ENCODE measurements at places on chromosomes 16 and 17.

- H3K27me3 ChIP-seq = peaks cover 8% of the 10 kb centered on the region
- no peak overlapping the region for H3K4me3 ChIP-seq
- peaks cover 1% of the 10 kb centered on the region for H3K4me1 ChIP-seq
Observed at GRCh38 chr17:43601280-43602039, 55.3 kb upstream of the ETV4 start.

GRCh38 chr16:19113577-19114358 lies at the start of gene ITPRIPL2:
TSS of gene ITPRIPL2 (plus strand) at chr16:19113964. CDS start at chr16:19114462, 498 bp downstream.
- peak; percentile 46 for DNase-seq
- H3K27ac ChIP-seq = peak within 1 kb of the TSS; percentile 47
- peaks cover 10% of the 10 kb centered on the region for H3K36me3 ChIP-seq
- H3K27me3 ChIP-seq = peaks cover 42% of the 10 kb centered on the region
- H3K4me1 ChIP-seq = peaks cover 23% of the 10 kb centered on the region
- peak within 1 kb of the TSS; percentile 69 for H3K4me3 ChIP-seq

DNA sequence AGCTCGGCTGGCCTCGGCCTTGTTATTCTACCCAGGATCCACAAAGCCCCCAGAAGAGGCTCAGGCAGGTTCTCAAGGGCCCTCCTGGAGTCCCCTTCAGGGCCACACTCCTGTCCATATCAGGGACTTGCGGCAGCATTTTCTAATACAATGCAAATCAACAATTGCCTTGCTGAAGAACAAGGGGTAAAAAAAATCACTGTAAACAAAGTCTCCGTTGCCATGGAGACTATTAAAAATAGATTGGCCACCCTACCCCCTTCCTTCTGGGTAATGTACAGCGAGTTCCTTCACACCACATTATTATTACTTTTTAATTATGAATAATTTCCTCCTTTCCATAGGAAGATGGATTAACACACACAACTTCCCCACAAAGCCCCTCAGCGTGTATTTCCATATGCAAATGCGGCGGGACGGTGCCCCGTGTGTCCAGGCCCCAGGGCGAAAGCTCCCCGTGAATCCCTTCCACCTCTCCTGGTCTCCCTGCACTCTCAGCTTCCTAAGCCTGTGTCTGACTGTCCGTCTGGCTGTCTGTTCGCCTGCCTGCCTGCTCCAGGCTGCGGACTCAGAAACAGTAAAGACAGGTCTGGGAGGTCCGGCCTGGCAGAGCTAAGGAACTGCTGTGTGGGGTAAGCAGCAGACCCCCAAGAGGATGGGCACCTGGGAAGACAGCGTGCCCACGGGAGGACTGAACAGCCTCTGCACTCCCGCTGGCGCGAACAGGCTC lies 196.6 kb downstream of the RBFOX3 start:
- H3K4me1 ChIP-seq = no peaks in the 10 kb centered on the region
- no peak overlapping the region for H3K4me3 ChIP-seq
- H3K27me3 ChIP-seq = peaks cover 21% of the 10 kb centered on the region
- no peaks in the 10 kb centered on the region for H3K36me3 ChIP-seq
- no peak overlapping the region for H3K27ac ChIP-seq
- DNase-seq = no peak

DNA sequence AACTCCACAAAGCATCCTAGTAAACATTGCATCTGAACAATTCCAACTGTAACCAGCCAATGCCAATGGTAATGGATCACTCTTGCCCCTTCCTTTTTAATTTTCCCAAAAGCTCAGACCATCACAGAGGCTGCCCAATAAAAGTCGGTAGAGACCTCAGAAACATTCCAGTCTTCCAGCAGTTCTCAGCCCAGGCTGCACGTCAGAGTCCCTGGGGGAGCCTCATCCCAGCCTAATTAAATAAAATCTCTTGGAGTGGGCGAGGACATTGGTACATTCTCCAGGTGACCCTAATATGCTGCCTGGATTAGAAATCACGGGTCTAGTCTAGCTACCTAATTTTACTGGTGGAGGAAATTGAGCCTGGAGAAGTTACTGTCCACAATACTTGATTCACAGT lies 117.1 kb upstream of the MYOCD start:
- H3K4me1 ChIP-seq = no peaks in the 10 kb centered on the region
- no peak overlapping the region for H3K27ac ChIP-seq
- H3K36me3 ChIP-seq = no peaks in the 10 kb centered on the region
- no peaks in the 10 kb centered on the region for H3K27me3 ChIP-seq

GRCh38 chr16:84463221-84463620 lies 41.2 kb downstream of the MEAK7 start:
- H3K4me1 ChIP-seq = no peaks in the 10 kb centered on the region
- H3K36me3 ChIP-seq = peaks cover 24% of the 10 kb centered on the region
- no peak overlapping the region for H3K27ac ChIP-seq
- no peak overlapping the region for H3K4me3 ChIP-seq

- H3K27ac ChIP-seq = peak overlapping the region; percentile 71
- H3K4me3 ChIP-seq = peak overlapping the region; percentile 79
- no peaks in the 10 kb centered on the region for H3K27me3 ChIP-seq
- peaks cover 20% of the 10 kb centered on the region for H3K36me3 ChIP-seq
- peaks cover 30% of the 10 kb centered on the region for H3K4me1 ChIP-seq
- DNase-seq = no peak
Observed at GRCh38 chr16:67666032-67666551, 458 bp downstream of the ENKD1 start.

DNA sequence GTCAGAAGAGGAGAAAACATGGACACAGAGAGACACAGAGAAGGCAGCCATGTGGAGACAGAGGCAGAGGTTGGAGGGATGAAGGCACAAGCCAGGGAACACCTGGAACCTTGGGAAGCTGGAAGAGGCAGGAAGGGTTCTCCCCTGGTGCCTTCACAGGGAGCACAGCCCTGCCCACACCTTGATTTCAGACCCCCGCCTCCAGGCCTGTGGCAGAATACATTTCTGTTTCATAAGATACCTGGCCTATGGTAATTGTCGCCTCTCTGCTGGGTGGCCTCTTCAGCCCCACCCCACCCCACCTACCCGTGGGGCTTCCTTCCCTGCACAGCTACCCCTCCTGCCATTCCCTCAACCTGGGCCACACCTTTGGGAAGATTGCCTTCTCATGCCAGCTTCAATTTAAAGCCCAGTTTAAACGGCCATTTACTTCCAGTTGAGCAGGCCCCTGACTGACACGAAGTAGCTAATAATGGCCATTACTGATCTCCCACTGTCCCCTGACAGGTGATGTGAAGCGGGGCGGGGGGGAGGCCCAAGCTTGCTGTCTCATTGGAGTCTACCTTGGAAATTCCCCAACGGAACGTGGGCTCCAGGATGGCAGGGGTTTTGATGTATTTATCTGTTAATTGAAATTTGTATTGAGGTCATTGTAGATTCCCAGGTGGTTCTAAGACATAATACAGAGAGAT lies 291.7 kb upstream of the FOXF1 start:
- no peaks in the 10 kb centered on the region for H3K4me1 ChIP-seq
- DNase-seq = no peak
- H3K36me3 ChIP-seq = no peaks in the 10 kb centered on the region
- peaks cover 16% of the 10 kb centered on the region for H3K27me3 ChIP-seq
- no peak overlapping the region for H3K4me3 ChIP-seq

DNA sequence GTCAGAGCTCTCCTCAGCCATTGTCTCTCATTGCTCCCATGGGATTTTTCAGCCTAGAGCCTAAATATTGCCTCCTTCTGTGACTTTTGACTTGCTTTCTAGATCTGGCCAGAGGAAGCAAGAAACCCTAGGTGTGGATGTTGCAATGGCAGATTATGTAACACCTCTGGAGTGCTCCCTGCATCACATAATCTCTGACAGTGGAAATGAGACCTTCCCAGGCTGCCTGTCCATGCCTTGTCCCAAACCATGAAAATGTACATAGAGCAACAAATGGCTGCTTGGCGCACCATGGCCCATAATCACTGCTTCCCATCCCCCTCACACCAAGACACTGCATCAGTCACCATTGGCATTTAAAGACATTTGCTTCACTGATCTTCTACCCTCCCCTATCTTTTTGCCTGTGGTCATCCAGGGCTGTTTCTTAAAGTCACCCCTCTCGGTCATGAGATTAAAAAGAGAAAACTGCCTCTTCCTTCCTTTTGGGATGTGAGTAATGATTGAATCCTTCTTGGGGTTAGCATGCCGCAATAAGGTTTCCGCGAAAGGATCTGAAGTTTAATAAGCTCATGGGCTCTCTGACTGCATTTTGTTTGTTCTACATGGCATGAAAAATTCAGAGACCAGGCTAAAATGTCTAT lies 34.2 kb upstream of the CCL2 start:
- H3K36me3 ChIP-seq = no peaks in the 10 kb centered on the region
- DNase-seq = no peak
- no peak overlapping the region for H3K27ac ChIP-seq
- no peak overlapping the region for H3K4me3 ChIP-seq
- H3K27me3 ChIP-seq = peaks cover 69% of the 10 kb centered on the region

DNA sequence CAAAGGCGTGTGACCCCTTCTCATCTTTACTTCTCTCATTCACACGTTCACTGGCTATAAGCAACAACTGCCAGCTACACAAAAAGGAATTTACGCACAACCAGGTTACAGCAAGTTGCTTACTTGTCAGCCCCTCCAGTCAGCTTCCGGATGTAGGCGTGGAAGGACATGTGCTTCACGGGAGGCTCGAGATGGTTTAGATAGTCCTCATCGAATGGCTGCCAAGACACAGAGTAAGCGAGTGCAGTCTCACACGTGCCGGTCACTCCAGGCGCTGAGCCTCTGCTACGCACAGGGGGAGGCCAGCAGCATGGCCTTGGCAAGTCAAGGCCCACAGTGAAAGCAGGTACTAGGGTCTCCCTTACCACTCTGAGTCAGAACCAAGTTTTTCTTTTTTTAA lies 28.3 kb downstream of the NPLOC4 start:
- H3K27ac ChIP-seq = peak overlapping the region; percentile 50
- H3K36me3 ChIP-seq = peaks cover 85% of the 10 kb centered on the region
- peaks cover 3% of the 10 kb centered on the region for H3K4me1 ChIP-seq
- H3K27me3 ChIP-seq = no peaks in the 10 kb centered on the region
- DNase-seq = no peak

DNA sequence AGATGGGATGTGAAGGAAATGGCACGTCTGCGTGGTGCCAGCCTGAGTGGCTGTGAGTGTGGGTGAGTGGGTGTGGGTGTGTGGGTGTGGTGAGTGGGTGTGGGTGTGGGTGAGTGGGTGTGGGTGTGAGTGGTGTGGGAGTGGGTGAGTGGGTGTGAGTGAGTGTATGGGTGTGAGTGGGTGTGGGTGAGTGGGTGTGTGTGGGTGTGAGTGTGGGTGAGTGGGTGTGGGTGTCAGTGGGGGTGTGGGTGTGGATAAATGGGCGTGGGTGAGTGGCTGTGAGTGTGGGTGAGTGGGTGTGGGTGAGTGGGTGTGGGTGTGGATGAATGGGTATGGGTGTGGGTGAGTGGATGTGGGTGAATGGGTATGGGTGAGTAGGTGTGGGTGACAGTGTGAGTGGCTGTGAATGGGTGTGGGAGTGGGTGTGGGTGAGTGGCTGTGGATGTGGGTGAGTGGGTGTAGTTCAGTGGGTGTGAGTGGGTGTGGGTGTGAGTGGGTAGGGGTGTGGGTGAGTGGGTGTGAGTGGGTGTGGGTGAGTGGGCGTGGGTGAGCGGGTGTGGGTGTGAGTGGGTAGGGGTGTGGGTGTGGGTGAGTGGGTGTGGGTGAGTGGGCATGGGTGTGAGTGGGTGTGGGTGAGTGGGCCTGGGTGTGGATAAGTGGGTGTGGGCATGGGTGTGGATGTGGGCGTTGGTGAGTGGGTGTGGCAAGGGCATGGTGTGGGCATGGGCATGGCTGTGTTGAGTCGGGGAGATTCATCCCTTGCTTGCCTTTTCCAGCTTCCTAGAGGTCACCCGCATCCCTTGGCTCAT lies 80.8 kb downstream of the ZDHHC7 start:
- peak; percentile 41 for DNase-seq
- H3K36me3 ChIP-seq = no peaks in the 10 kb centered on the region
- H3K4me1 ChIP-seq = peaks cover 3% of the 10 kb centered on the region
- H3K27ac ChIP-seq = peak overlapping the region; percentile 86

- H3K4me3 ChIP-seq = no peak overlapping the region
- no peak overlapping the region for H3K27ac ChIP-seq
- peaks cover 25% of the 10 kb centered on the region for H3K36me3 ChIP-seq
- DNase-seq = no peak
- H3K4me1 ChIP-seq = peaks cover 26% of the 10 kb centered on the region
Observed at GRCh38 chr17:80637048-80637781, 92.6 kb downstream of the RPTOR start.

GRCh38 chr17:70206361-70207010 lies 37.2 kb downstream of the KCNJ2 start:
- H3K4me1 ChIP-seq = no peaks in the 10 kb centered on the region
- DNase-seq = no peak
- no peak overlapping the region for H3K27ac ChIP-seq
- H3K4me3 ChIP-seq = no peak overlapping the region

- H3K36me3 ChIP-seq = peaks cover 58% of the 10 kb centered on the region
- H3K27ac ChIP-seq = peak overlapping the region; percentile 57
- H3K4me1 ChIP-seq = peaks cover 28% of the 10 kb centered on the region
- H3K4me3 ChIP-seq = no peak overlapping the region
Observed at GRCh38 chr17:5560361-5560988, 23.8 kb downstream of the NLRP1 start.

GRCh38 chr16:71700831-71701230 lies 23.7 kb downstream of the PHLPP2 start:
- H3K27ac ChIP-seq = no peak overlapping the region
- peaks cover 49% of the 10 kb centered on the region for H3K36me3 ChIP-seq
- peaks cover 2% of the 10 kb centered on the region for H3K4me1 ChIP-seq
- no peak for DNase-seq

DNA sequence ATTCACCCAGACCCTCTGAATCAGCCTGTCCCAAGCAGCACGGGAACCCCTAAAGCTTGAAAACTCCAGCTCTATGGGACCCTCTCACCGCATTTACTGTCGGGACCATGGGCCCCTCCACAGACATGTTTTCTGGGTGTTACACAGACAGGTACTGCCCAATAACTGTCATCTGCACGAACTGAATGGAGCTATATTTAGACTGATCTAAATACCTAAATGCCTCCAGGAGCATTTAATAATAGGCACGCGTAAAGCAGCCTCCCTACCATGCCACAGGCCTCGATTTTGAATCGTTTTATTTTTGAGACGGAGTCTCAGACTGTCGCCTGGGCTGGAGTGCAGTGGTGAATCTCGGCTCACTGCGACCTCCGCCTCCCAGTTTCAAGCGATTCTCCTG lies 49.7 kb downstream of the EMP2 start:
- H3K4me3 ChIP-seq = no peak overlapping the region
- no peak for DNase-seq
- no peaks in the 10 kb centered on the region for H3K4me1 ChIP-seq
- H3K36me3 ChIP-seq = no peaks in the 10 kb centered on the region

- H3K4me1 ChIP-seq = peaks cover 21% of the 10 kb centered on the region
- no peak overlapping the region for H3K4me3 ChIP-seq
- peak overlapping the region; percentile 1 for H3K27ac ChIP-seq
- DNase-seq = no peak
- no peaks in the 10 kb centered on the region for H3K27me3 ChIP-seq
Observed at GRCh38 chr17:40309949-40310510, 1.1 kb downstream of the RARA start.

GRCh38 chr17:46737326-46737725 lies 81.2 kb downstream of the WNT3 start:
- no peak for DNase-seq
- H3K27ac ChIP-seq = no peak overlapping the region
- no peak overlapping the region for H3K4me3 ChIP-seq
- H3K4me1 ChIP-seq = peaks cover 4% of the 10 kb centered on the region
- no peaks in the 10 kb centered on the region for H3K27me3 ChIP-seq
- H3K36me3 ChIP-seq = peaks cover 27% of the 10 kb centered on the region

- no peaks in the 10 kb centered on the region for H3K36me3 ChIP-seq
- H3K4me3 ChIP-seq = no peak overlapping the region
- H3K4me1 ChIP-seq = no peaks in the 10 kb centered on the region
- peaks cover 58% of the 10 kb centered on the region for H3K27me3 ChIP-seq
- no peak overlapping the region for H3K27ac ChIP-seq
Observed at GRCh38 chr17:47781397-47781796, 40.2 kb downstream of the OSBPL7 start.

- H3K27me3 ChIP-seq = peaks cover 46% of the 10 kb centered on the region
- peaks cover 4% of the 10 kb centered on the region for H3K4me1 ChIP-seq
- DNase-seq = peak; percentile 12
Observed at GRCh38 chr17:74528491-74529199, 2.6 kb downstream of the CD300LB start.

Measured in activated T-cell treated with anti-CD3 and anti-CD28 coated beads, Interleukin-2, amount 50 U/mL, for 24 hours (primary cell).